ENCODE measurements at places on chromosomes 4 and X.

GRCh38 chr4:145681518-145681917 lies 1.6 kb downstream of the C4orf51 start:
- DNase-seq = no peak

DNA sequence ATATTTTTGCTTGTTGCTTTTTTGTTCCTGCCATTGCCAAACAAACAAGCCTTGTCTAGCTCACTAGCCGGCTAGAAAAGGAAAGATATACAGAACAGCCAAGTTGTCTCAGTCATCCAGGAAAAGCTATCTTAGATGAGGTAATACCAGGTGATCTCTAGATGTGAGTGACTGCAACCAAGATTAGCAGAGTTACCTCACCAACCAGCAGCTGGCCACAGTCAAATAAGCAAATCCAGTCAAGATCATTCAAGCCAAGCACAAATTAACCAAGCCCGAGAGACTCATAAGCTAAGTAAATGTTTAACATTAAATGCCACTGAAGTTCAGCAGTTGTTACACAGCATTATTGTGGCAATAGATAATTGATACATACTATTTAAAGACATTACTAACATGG lies 108.6 kb downstream of the CENPC start:
- DNase-seq = no peak

DNA sequence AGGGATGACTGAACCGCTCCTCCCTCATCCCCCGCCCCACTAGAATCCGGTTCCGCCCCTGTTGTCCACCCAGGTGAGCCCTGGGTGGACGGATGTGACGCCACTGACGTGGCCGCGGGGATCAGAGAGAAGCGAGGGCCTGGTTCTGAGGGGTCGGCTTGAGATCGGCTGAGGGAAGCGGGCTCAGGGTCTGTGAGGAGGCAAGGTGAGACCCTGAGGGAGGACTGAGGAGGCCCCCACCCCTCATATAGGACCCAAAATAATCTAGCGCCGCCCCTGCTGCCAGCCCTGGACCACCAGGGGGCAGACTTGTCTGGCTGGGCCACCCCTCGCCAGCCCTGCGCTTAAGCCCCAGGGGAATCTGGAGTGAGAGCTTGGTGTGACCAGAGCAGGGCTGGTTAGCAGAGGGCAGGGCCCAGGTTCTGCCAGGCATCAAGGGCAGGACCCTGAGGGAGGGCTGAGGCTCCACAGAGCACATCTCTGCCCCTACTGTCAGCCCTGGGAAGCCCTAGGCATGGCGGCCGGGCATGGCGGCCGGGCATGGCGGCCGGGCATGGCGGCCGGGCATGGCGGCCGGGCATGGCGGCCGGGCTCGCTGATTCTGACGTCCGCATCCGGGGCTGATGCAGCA lies at the start of gene MAGEA8:
TSS of gene MAGEA8 (plus strand) at position 103 of the 631 bp plus-strand sequence. CDS start 3,090 bp downstream, outside the sequence.
- peak; percentile 60 for DNase-seq

- no peak for DNase-seq
Measured at GRCh38 chrX:11100281-11101035, 10.7 kb upstream of the HCCS start.

DNA sequence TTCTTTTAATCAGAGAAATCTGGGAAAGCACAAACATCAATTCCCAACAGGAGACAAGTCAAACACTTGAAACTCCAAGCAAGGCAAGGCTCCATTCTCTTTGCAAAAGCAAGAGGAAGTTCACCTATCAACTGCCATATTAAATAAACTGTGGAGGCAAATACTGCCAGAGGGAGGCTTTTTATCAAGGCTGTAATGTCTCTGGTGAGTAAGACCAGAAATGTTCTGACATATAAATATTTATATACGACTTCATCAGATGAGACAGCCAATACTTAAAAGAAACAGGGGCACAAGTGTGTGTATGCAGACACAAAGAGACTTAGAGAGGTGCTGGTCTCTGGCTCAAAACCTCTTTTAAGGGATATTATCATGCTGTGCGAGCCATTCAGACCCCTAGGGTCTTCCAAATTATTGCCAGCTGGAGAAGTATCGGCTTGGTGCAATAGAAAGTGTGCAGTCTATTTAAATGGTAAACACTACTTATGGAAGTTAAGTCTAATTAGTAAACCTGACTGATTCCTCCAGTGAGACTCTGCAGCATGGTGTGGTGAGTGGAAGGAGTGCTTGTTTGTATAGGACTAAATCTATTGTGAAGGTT lies 24.4 kb downstream of the DCX start:
- DNase-seq = no peak

GRCh38 chr4:25442863-25443307 lies 65.8 kb downstream of the ANAPC4 start:
- no peak for DNase-seq

DNA sequence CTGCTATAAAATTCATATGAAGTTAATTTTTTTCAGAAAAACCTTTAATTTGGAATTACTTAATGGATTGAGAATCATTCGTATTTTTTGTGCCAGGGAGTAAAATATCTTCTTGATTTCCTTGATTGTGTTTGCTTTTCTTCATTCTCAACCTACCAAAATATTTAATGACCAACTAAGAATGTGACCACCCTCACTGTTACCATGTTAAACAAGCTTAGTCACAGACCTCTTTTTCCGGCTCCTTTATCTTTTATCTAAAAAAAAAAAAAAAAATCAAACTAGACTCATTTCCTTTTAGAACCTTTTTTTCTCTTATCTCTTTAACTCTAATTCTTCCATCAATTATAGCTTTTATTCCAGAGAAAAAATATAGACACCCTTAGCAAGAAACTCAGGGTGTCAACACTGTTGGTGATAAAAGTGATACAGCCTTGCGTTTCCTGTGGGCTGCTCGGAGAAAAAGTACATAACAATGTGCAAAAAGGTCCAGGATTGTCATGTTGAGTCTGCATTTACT lies 20.6 kb upstream of the HPGDS start:
- no peak for DNase-seq

- no peak for DNase-seq
Measured at GRCh38 chrX:126799059-126799458, 20.5 kb upstream of the PRR32 start.

GRCh38 chrX:47595716-47596251 lies 13.5 kb downstream of the TIMP1 start:
- no peak for DNase-seq

GRCh38 chr4:57633212-57633859 lies 523.2 kb upstream of the IGFBP7 start:
- no peak for DNase-seq

- DNase-seq = no peak
Measured at GRCh38 chr4:183830438-183830985, 74.6 kb upstream of the STOX2 start.

GRCh38 chrX:35150052-35150451 lies 207.5 kb downstream of the FAM47B start:
- DNase-seq = no peak

DNA sequence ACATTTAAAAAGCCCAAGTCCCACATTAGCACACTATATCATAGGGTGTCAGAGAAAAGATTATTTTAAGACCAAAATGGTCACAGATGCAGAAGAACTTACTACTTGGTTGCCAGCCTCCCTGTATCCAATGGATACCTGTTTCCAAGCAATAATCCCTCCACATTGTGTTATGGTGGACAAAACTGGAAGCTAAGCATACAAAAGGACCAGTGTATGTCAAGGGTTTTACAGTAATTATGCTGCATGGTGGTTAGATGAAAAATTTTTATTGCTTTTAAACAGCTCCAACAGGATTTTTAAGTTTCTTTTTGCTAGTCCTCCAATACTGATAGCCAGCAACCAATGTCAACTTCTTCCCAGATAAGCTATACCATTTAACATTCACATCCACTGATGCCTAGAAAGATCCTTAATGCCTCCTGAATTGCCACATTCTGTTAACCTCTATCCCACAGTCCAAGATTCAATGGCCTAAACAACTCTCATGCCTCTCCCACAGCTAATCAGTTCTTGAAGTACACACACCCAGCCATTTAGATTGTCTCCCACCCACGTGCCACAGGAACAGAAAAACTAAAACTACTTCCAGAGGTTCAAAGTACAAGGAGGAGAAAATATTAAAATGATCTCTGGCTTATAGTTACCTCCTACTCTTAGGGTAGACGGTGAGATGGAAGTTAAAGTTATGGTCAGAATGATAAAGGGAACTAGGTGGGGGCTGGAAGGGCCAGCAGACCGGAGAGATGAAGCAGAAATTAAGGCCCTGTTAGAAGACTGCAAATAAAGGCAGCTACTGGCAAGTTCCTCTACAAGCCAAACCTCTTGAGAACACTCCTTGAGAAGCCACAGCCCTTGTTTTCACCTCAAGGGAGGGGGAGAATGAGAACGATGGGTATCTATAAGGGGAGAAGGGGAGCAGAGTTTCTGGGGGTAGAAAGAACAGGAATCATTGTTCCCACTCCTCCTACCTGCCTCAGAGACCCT lies 5.5 kb downstream of the MED14 start:
- DNase-seq = no peak

DNA sequence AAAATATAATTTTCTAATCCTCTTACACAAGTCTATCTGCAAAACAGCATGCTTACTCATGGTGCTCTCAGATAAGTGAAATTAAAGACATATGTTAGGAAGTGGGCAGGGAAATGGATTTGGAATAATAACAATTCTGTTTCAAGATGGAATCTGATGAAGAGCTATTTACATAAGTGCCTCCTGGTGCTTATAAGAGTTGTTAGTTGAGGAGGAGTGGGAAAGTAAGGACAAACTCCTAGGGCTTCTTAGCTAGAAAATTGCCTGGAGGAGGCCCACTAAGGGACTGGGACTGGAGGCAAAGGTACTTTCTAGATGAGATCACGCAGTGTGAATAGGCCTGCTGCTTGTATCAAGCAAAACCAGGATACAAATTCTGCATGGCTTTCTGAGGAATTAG lies 939.8 kb downstream of the GLUD2 start:
- DNase-seq = no peak

- DNase-seq = no peak
Measured at GRCh38 chr4:65399084-65399483, 271.2 kb downstream of the EPHA5 start.

DNA sequence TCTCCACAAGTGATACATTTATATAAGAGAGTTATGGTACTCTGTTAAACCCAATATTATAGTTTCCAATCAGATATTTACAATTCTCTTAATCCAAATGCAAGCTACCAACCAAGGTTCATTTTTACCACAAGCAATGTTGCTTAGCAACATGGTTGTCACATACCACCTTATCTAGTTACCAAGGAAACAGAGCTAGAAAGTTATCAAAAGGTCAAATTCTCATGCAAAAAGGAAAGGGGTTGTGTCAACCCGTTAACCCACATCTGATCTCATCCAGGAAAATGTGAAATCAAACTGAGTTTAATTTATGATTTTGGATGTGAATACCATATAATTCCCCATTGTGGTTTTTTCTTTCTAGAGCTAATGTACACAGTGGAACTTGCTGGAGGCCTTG lies 274.1 kb upstream of the MAGEB2 start:
- DNase-seq = no peak

DNA sequence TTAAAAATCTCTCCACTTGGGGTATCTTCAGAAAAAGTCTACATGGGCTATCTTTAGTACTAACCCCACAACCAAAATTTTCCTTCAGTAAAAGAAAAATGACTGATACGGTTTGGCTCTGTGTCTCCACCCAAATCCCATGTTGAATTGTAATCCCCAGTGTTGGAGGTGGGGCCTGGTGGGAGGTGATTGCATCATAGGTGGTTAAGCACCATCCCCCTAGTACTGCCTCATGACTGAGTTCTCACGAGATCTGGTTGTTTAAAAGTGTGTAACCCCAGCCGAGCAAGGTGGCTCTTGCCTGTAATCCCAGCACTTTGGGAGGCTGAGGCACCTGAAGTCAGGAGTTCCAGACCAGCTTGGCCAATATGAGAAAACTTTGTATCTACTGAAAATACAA lies 66.8 kb downstream of the USP46 start:
- no peak for DNase-seq

DNA sequence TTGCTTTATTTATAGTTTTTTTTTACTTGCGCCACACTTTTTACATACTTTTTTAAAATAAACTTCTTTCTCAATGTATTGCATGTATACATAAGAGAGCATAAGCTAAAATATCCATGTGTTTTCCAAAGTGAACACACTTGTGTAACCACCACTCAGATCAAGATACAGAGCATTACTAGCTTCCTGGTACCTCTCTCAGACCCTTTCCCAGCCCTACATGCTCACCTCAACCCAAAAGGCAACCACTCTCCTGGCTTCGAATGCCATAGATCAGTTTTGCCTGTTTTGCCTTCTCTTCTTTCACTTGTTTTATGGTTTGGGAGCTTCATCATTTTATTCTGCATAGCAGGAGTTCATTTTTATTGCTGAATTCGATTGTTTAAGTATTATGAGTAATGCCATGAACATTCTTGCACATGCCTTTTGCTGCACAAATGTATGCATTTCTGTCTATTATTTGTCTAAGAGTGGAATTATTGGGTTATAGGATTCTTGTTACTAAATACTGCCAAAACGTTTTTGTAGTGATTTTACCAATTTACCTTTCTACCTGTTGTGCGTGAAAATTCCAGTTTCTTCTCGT lies 45.9 kb upstream of the NUDT6 start:
- DNase-seq = no peak

DNA sequence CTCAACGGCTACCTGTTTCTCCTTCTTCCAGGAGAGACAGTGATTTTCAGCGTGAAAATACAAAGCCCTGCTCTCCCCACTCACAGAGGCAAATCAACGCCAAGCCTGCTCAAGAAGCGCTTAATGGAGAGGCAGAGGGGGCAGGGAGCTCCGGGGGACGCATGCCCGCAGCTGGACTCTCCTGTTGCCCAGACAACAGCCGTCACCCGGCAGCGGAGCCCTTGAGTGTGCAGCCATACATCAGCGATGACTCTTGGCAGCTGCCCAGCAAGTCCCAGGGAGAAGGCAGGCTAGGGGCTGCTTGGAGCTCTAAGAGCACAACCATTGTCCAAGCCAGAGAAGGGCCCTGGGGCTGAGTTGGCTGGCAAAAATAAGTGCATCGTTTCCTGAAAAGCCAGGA lies 71.0 kb upstream of the AFAP1 start:
- no peak for DNase-seq

GRCh38 chr4:87058356-87059073 lies 123.7 kb downstream of the AFF1 start:
- peak; percentile 73 for DNase-seq

DNA sequence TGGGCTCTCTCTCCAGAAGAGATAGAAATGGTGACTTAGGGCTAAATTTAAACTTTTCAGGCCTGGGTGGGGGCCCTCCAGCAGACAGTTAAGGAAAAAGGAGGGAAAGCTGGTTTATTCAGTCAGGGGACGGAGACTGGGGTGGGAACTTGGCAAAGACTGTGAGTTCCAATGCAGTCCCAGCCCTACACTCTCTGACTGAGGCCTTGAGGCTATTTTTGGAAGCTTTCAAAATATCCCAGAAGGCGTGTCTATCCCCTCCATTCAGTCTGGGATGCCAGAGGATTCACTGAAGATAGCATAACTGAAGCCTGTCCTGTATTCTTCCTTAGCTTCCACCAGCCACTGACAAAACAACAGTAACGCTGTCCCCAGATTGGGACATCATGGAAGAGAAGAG lies 32.1 kb upstream of the MSN start:
- no peak for DNase-seq

DNA sequence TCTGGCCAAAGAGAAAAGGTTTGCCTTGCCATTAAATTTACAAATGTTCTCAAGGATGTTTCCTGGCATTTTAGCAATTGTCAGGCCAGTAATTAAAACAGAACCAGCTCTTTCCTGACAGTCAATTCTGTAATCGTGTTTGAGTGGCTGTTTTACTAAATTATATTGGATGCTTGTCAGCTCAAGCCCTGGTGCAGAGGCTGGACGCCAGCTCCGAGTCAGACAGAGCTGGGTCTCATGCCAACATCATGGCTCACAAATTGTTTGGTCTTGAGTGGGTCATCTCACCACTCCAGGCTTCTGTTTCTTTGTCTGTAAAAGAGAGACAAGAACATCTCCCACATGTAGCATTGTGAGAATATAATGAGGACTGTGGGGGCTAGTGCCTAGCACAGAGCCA lies 190.3 kb upstream of the PSAPL1 start:
- DNase-seq = no peak

All from activated T-cell treated with anti-CD3 and anti-CD28 coated beads, Interleukin-2, amount 50 U/mL, for 48 hours (primary cell).